T-helper 17 cell (primary cell): ENCODE measurements at places on chromosomes 16 and 17.

GRCh38 chr16:64736857-64737256 lies 385.0 kb downstream of the CDH11 start:
- no peak for DNase-seq

GRCh38 chr17:29243792-29244191 lies 2.9 kb upstream of the CRYBA1 start:
- no peak for DNase-seq

DNA sequence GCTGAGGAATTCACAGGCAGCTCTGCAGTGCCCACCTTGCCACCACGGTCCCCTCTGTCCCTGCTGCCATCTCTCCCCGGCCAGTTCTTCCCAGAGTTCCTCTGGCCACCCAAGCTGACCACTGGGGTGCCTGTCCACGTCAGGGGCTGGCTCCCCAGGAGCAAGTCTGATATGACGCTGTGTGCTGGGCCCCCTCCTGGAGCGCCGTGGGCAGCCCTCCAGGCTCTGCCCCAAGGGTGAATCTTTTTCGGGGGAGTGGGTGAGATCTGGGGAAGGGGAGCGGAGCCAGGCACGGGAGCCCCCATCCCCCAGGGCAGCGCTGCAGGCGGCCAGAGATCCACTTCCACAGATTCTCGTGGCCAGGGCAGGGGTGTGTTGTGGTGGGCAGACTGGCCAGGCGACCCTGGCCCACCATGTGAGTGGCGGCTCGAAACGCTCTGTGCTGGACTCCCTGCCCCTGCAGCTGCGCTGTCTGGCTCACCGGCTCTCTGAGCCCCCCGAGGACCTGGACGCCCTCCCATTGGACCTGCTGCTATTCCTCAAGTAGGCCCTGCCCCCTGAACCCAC lies 3.7 kb downstream of the MSLN start:
- no peak for DNase-seq

- DNase-seq = no peak
Observed at GRCh38 chr17:17712268-17712924, 31.1 kb downstream of the RAI1 start.

DNA sequence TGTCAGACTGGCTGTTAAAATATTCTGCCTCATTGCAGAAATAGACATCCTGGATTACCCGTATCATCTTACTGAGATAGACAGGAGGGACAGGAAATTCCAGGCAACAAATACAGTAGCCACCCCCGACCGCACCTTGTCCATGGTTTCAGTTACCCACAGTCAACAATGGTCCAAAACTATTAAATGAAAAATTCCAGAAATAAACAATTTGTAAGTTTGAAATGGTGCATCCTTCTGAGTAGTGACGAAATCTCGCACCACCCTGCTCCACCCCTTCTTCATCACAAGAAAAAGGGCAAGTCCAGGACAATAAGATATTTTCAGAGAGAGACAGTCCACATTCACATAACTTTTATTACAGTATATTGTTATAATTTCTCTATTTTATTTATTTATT lies 23.6 kb upstream of the PRSS54 start:
- no peak for DNase-seq

DNA sequence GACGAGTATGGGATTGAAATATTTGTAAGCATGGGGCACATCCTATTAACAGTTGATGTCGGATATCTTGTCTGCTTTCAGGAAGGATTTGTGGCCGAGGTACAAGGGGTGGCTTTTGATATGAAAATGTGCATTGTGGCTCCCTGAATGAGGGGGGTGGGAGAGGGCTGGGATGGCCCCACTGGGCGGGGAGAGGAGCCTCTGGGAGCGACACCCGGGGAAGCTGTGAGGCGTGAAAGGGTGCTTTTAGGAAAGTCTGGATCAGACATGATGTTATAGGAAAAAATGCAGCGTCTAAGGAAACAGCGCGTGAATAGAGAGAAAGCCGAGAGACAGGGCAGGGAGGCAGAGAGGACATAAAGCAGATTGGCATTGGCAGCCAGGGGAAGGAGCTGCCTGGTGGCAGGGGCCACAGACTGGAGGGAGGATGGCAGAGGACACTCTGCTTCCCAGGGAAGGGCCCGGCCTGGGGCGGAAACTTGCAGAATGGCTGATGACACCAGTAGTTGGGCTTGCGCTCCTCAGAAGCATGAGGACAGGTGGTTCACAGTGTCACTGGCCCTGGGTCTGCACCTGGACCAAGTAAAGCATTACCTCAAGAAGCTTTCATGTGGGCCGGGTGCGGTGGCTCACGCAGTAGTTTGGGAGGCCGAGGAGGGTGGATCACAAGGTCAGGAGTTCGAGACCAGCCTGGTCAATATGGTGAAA lies 95.7 kb downstream of the NTN1 start:
- DNase-seq = no peak

DNA sequence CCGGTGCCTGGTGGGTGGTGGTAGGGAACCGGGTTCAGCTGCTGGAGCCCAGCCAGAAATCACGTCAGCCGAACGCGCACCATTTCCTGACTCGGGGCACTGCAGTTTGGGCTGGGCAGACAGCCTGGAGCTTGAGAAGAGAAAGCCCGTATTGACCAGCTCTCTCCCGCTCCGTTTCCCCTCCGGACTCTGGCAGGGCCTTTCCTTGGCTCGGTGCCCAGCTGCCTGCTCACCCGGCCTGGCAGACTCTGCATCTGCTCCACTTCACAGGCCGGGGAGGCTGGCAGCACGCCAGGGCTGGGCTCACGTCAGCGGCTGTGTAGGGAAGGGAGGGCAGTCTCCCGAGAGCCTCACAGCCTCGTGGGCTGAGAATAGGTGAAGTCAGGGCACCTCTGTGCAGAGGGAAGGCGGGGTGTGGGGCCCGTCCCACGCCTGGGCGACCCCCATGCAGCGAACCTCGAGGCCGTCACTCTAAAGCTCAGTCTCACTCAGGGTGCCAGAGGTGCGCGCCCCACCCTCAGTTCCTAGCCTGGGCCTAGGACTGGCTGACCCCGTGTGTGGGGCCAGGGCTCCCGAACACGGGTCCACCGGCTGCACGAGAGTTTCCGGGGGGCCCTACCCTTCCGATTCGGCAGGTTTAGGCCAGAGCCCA lies 59.1 kb downstream of the OR1D5 start:
- DNase-seq = no peak

DNA sequence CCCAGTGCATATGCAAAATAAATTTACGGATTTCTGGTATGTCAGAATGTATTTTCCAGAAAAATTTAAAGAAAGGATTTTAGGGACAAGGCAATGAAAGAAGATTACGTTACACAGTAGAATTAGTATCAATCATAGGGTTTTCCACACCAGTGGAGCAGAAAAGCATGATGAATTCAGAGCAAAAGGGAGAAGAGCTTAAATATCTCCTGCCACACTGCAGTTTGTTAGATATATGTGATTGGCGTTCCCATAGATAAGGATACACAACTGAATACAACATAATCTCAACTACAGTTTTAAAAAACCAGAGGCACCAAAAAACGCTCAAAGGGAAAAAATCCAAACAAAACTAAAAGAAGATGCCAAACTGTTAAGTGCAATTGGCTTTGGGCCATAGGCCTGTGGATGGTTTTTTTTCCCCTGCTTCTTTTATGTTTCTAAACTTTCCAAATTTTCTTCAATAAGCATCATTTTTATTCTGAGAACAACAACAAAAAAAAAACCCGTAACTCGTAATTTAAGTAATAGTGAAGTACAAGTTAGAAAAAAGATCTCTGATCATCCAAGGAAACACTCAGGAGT lies 22.3 kb downstream of the MARF1 start:
- no peak for DNase-seq
